ENCODE measurements at places on chromosomes 11 and 22.

GRCh38 chr11:535210-535518, 212 bp downstream of the HRAS start:
- H3K27ac ChIP-seq = no peak overlapping the region
- DNase-seq = no peak
- H3K4me3 ChIP-seq = no peak overlapping the region

DNA sequence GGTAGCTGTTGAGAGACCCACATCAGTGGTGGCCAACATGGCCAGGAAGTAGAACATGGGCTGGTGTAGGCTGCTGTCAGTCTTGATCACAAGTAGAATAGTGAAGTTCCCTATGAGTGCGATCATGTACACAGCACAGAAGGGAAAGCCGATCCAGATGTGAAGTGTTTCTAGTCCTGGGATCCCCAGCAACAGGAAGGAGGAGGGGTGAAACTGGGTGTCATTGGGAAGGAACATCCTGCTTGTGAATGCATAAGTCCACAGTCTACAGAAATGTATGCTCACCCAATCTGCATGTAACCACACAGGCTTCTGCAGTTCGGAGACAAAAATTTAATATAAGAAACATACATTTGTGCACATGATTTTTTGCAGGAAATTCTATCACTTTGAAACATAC, at the start of gene OR52E2:
Gene OR52E2 (minus strand): TSS at position 237 of the 400 bp plus-strand sequence. CDS start 0 bp downstream, at position 237.
- H3K27me3 ChIP-seq = no peaks in the 10 kb centered on the region
- no peak for DNase-seq
- H3K4me1 ChIP-seq = no peaks in the 10 kb centered on the region

DNA sequence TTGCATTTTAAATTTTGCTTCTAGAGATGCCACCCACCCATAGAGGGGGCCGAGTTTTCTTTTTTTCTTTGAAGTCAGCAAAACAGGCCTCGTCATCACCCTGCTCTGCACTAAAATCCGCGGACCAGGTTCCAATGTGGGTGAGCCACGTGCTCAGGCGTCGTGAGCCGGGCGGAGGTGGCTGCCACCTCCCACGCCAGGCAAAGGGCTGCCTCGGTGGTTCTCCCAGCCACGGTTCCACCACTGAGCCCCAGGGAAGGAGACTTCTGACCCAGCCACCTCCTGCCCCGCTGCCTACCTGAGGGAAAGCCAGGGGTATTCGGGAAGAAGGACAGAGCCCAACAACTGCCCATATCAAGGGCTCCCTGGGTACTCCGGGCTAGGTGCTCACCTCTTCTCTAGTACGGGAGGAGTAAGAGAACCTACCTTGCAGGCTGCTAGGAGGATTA, 45.3 kb downstream of the MN1 start:
- no peak for DNase-seq
- no peak overlapping the region for H3K27ac ChIP-seq
- H3K4me1 ChIP-seq = no peaks in the 10 kb centered on the region
- H3K36me3 ChIP-seq = no peaks in the 10 kb centered on the region

GRCh38 chr22:25193548-25193947, 6.1 kb upstream of the CRYBB3 start:
- peaks cover 66% of the 10 kb centered on the region for H3K36me3 ChIP-seq
- no peak for DNase-seq
- no peak overlapping the region for H3K27ac ChIP-seq
- no peak overlapping the region for H3K4me3 ChIP-seq
- H3K27me3 ChIP-seq = no peaks in the 10 kb centered on the region
- H3K4me1 ChIP-seq = peaks cover 7% of the 10 kb centered on the region

GRCh38 chr11:112837162-112837826, 123.9 kb upstream of the NCAM1 start:
- H3K27me3 ChIP-seq = no peaks in the 10 kb centered on the region
- peak; percentile 8 for DNase-seq
- H3K27ac ChIP-seq = no peak overlapping the region
- no peak overlapping the region for H3K4me3 ChIP-seq

DNA sequence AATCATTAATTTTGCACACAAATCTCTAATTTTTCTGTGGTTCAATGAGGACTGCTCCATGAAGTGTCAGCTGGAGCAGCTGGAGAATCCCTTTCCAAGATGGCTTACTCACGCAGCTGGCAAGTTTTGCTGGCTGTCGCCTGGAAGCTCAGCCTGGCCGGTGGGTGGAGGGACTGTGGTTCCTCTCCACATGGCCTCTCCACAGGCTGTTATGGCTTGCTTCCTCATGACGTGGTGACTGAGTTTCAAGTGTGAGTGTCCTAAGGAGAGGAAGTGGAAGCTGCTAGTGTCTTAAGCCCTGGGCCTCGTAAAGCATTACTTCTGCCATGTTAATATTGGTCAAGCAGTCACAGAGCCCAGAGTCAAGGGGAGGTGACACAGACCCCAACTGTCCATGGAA, 14.0 kb upstream of the NRIP3 start:
- H3K27me3 ChIP-seq = peaks cover 5% of the 10 kb centered on the region
- H3K4me3 ChIP-seq = no peak overlapping the region
- no peaks in the 10 kb centered on the region for H3K36me3 ChIP-seq
- H3K27ac ChIP-seq = peak overlapping the region; percentile 89
- H3K4me1 ChIP-seq = peaks cover 16% of the 10 kb centered on the region
- DNase-seq = no peak

- DNase-seq = no peak
- H3K4me3 ChIP-seq = no peak overlapping the region
- peaks cover 7% of the 10 kb centered on the region for H3K36me3 ChIP-seq
- H3K27ac ChIP-seq = no peak overlapping the region
- H3K4me1 ChIP-seq = peaks cover 25% of the 10 kb centered on the region
Measured at GRCh38 chr11:44308923-44309477, 939 bp downstream of the ALX4 start.

GRCh38 chr11:70466596-70466995, 68.3 kb downstream of the CTTN start:
- no peaks in the 10 kb centered on the region for H3K36me3 ChIP-seq
- no peaks in the 10 kb centered on the region for H3K4me1 ChIP-seq
- DNase-seq = no peak
- peaks cover 5% of the 10 kb centered on the region for H3K27me3 ChIP-seq
- H3K4me3 ChIP-seq = no peak overlapping the region
- no peak overlapping the region for H3K27ac ChIP-seq

DNA sequence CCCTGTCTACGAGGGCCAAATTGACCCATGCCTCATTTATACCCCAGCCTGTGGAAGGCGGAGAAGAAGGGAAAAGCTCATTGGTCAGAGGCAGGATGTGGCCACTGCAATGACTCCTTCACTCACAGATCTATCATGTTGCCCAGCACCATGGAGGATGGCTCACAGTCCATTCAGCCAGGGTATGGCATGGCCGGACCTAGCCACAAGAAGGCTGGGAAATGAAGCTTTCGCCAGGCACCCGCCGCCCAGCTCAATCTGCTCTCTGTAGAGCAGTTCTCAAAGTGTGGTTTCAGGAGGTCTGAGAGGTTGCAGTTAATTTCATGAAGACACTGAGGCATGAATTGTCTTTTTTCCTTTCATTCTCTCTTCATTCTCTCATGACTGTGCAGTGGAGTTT, 40.6 kb upstream of the LINC01488 start:
- no peak overlapping the region for H3K27ac ChIP-seq
- DNase-seq = no peak
- H3K4me1 ChIP-seq = peaks cover 25% of the 10 kb centered on the region

DNA sequence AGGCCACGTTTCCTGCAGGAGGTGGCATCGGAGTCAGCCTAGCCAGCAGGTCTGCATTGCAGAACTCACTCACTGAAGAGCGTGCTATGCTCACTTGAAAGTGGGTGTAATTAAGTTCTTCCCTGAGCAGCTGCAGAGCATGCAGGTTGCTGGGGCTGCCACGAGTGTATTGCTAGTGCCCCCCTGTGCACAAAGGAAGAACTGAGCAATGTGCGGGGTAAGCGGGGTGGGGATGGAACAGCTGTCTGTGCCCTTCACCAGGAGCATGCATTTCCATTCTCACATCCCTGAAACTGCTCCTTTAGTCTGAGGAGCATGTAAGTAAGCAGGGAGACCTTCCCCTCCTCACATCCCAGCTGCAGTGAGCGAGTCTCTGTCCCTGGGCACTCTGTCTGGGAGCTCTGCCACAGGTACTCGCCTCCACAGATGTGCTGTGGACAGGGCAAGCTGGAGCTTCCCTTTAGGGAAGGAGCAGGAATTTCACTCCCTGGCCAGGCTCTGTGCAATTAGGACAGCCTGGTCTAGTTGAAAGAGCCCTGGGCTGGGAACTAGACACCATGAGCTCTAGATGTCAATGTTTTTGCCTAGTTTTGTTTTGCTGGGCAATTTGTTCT, 1031.8 kb downstream of the NTM start:
- no peaks in the 10 kb centered on the region for H3K27me3 ChIP-seq
- H3K27ac ChIP-seq = no peak overlapping the region
- no peaks in the 10 kb centered on the region for H3K36me3 ChIP-seq

- H3K27me3 ChIP-seq = peaks cover 12% of the 10 kb centered on the region
- DNase-seq = no peak
- H3K4me3 ChIP-seq = peak overlapping the region; percentile 68
Measured at GRCh38 chr11:128775468-128775867, 81.6 kb downstream of the FLI1 start.

DNA sequence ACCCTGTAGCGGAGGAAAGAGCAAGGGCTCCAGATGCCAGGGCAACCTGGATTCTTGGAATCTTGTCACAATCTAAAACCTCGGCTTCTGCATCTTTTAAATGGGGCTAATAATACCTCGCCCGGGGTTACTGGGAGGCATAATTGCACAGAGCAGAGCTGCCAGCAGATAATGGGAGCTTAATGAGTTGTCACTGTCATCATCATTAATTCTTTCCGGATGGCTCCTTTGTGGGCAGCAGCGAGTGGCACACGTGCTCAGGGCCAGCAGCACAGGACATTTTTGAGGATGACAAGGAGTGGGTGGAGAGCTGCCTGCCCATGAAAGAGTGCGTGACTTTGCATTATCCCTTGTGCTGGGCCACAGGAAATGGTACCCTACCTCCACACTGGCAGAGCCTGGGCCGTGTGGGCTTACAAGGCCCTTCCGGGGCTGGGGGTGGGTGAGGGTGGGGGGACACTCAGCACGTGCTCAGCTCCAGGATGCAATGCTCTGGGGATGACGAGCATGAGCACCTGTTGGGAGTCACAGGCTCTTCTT, 5.7 kb downstream of the PDGFB start:
- peaks cover 39% of the 10 kb centered on the region for H3K27me3 ChIP-seq
- H3K4me1 ChIP-seq = peaks cover 54% of the 10 kb centered on the region
- no peak overlapping the region for H3K27ac ChIP-seq

- no peaks in the 10 kb centered on the region for H3K36me3 ChIP-seq
- no peaks in the 10 kb centered on the region for H3K4me1 ChIP-seq
- no peaks in the 10 kb centered on the region for H3K27me3 ChIP-seq
- no peak overlapping the region for H3K4me3 ChIP-seq
- H3K27ac ChIP-seq = no peak overlapping the region
- DNase-seq = no peak
Measured at GRCh38 chr22:44561139-44561840, 63.3 kb upstream of the RTL6 start.

- peaks cover 7% of the 10 kb centered on the region for H3K27me3 ChIP-seq
- H3K4me1 ChIP-seq = peaks cover 5% of the 10 kb centered on the region
- no peaks in the 10 kb centered on the region for H3K36me3 ChIP-seq
- no peak overlapping the region for H3K4me3 ChIP-seq
Measured at GRCh38 chr11:110098645-110099044, 5.5 kb downstream of the ZC3H12C start.

GRCh38 chr11:128732471-128733277, 38.8 kb downstream of the FLI1 start:
- peaks cover 11% of the 10 kb centered on the region for H3K27me3 ChIP-seq
- peak overlapping the region; percentile 13 for H3K4me3 ChIP-seq
- H3K36me3 ChIP-seq = peaks cover 33% of the 10 kb centered on the region
- no peak for DNase-seq
- peaks cover 86% of the 10 kb centered on the region for H3K4me1 ChIP-seq

DNA sequence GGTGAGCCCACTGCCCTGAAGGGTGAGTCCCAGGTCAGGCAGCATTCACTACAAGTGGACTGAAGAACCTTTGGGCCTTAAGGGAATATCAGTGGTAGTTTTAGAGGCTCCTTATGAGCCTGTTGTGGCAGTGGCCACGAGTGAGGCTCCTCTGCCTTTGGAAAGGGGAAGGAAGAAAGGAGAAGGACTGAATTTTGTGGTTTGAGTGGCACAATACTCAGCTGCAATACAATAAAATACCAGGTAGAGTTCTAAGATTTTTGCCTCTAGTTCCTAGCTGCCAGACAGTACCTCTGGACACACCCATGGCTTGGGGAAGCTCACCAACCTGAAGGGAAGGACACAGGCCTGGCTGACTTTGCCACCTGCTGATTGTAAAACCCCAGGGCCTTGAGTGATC, 260.9 kb downstream of the DYNC2H1 start:
- H3K4me1 ChIP-seq = no peaks in the 10 kb centered on the region
- H3K27ac ChIP-seq = no peak overlapping the region
- H3K27me3 ChIP-seq = no peaks in the 10 kb centered on the region
- H3K4me3 ChIP-seq = no peak overlapping the region
- peaks cover 6% of the 10 kb centered on the region for H3K36me3 ChIP-seq

GRCh38 chr11:111604392-111605009, 2.3 kb downstream of the SIK2 start:
- no peak overlapping the region for H3K27ac ChIP-seq
- peaks cover 15% of the 10 kb centered on the region for H3K4me1 ChIP-seq
- peak overlapping the region; percentile 99 for H3K4me3 ChIP-seq
- peaks cover 10% of the 10 kb centered on the region for H3K27me3 ChIP-seq
- H3K36me3 ChIP-seq = peaks cover 7% of the 10 kb centered on the region

DNA sequence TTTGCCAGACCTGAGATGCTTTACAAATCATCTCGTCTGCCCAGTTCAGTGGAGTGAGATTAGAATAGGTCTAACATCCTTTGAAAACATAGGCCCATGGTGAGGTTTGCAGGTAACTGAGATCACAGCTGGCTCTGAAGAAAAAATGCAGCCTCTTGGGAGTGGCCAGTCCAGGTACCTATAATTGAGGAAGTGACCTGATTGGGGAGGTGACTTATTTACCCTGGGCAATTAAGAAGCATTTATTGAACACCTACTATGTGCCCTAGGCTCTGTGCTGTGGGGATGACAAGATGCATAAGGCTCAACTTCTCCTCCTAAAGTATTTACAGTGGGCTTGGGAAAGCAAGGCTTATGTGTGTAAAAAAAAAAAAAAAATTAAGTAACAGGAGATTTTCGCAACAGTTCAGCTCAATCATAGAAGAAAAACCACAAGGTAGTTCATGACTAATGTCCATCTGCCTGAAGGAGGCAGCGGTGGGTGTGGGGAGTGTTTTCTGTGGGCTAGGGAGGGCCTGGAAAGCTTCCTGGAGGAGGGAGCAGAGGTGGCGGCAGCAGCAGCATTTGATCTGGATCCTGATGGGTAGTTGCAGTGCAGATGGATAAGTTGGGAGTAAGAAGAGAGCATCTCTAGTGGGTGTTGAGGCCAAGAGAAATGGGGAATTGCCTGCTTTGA, 16.1 kb downstream of the MICAL2 start:
- H3K27me3 ChIP-seq = peaks cover 11% of the 10 kb centered on the region
- H3K4me1 ChIP-seq = peaks cover 35% of the 10 kb centered on the region
- no peak overlapping the region for H3K27ac ChIP-seq
- H3K36me3 ChIP-seq = no peaks in the 10 kb centered on the region

- H3K4me1 ChIP-seq = no peaks in the 10 kb centered on the region
- no peaks in the 10 kb centered on the region for H3K36me3 ChIP-seq
- peaks cover 4% of the 10 kb centered on the region for H3K27me3 ChIP-seq
- no peak for DNase-seq
- no peak overlapping the region for H3K27ac ChIP-seq
- H3K4me3 ChIP-seq = no peak overlapping the region
Measured at GRCh38 chr11:113521737-113522517, 46.7 kb upstream of the DRD2 start.
